ENCODE measurements at places on chromosomes 3 and 15.

DNA sequence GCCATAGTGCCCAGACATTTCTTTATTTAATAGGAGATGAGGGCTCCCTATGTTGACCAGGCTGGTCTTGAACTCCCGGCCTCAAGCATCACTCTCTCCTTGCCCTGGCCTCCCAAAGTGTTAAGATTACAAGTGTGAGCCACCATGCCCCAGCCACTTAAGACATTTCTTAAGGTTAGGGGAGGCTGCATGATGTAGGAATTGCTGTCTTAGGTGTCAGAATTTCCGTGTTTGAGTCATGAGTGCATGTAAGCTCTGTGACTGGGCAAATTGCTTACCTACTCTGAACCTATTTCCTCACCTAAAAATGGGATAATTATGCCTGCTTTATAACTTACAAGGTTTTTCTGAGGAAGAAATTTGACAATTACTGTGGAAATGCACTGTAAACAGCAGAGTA is 34.2 kb upstream of the SIAH2 start:
- no peak for DNase-seq

DNA sequence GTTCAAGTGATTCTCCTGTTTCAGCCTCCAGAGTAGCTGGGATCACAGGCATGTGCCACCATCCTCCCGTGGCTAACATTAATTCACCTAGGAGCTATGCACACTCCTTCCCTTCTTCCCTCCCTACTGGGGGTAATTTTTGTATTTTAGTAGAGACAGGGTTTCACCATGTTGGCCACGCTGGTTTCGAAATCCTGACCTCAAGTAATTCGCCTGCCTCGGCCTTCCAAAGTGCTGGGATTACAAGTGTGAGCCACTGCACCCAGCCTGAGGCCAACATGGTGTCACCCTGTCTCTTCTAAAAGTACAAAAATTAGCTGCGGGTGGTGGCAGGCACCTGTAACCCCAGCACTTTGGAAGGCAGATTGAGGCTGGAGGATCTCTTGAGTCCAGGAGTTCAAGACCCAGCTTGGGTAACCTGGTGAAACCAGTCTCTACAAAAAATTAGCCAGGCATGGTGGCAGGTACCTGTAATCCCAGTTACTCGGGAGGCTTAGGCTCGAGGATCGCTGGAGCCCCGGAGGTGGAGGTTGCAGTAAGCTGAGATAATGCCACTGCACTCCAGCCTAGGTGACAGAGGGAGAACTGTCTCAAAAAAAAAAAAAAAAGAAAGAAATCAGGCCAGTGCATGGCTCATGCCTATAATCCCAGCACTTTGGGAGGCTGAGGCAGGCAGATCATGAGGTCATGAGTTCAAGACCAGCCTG is 6.1 kb downstream of the RNU5B-1 start:
- DNase-seq = no peak

DNA sequence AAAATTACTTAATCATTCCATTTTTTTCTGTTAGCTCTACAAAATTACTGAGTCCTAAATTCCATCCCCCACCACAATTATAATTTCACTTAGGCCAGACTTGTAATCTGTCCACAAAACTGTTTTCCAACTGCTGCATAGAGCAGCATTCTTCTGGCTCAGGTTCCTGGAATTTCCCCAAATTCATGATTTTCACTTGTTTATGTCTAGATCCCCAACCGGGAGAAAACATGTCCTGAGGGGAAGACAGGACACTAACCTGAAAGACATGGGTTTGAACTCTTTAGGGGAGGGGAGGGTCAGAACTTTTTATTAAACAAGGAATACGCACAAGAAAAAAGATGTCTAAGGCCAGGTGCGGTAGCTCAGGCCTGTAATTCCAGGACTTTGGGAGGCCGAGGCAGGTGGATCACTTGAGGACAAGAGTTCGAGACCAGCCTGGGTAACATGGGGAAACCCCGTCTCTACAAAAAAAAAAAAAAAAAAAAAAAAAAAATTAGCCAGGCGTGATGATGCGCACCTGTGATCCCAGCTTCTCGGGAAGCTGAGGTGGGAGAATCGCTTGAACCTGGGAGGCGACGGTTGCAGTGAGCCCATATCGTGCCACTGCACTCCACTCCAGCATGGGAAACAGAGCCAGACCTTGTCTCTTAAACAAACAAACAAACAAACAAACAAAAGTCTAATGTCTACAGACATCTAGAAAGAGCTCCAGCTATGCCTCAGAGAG is 1.5 kb downstream of the ETFA start:
- no peak for DNase-seq

GRCh38 chr3:164397462-164397861 is 680.8 kb downstream of the SI start:
- DNase-seq = no peak

- no peak for DNase-seq
These were observed 11.6 kb upstream of the TSC22D2 start for GRCh38 chr3:150396491-150396890.

- DNase-seq = no peak
These were observed 59.4 kb downstream of the DAPK2 start for GRCh38 chr15:63986751-63987341.

DNA sequence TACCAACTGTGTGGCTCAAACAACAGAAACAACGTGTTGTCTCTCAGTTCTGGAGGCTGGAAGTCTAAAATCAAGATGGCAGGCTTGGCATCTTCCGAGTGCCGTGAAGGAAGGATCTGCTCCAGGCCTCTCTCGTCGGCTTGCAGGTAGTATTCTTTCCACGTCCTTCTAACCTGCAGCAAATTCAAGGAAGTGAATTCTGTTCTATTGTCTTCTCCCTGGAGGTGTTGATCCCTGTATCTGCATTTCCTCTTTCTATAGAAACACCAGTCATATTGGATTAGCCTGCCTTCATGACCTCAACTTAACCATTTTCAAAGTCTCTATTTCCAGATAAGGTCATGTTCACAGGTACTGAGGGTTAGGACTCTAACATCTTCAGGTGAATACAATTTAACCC is 512.1 kb downstream of the GABRG3 start:
- no peak for DNase-seq

GRCh38 chr15:62832231-62832630 is 210.3 kb upstream of the TPM1 start:
- DNase-seq = no peak

DNA sequence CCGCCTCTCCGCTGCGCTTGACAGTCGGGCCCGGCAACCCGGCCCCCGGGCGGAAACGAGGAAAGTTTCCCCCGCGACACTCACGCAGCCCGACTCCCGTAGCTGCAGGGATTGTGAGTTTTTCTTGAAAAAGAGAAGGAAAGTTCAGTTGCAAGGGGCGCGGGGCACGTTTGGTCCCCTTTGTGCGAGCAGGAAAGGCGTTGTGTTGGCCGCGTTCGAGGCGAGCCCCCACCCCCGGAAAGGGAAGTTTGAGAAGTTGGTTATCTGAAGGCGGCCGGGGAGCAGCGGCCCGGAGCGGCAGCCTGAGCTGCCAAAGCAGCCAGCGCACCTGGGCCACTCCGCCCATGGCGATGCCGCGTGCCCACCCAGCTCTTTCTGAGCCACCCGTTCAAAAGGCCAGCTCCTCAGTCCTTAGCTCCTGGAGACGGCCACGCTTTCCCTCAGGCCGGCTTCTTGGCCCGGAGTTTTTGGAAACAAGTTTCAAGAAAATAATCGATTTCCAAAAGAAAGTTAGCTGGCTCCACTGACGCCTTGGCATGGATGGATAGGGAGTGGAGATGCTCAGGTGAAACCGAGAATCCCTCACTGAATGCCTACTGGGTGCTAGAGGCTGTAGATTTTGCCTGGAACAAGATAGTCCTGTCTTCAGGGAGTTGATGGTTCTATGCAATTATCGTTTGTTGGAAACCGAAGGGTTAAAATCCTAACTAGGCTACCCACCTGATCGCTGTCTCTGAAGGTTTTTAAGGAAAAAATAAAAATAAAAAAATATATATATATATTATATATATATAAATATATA is 832 bp downstream of the TGFBR2 start:
- DNase-seq = peak; percentile 78

GRCh38 chr3:114456742-114457141 is 162.9 kb downstream of the TIGIT start:
- no peak for DNase-seq

DNA sequence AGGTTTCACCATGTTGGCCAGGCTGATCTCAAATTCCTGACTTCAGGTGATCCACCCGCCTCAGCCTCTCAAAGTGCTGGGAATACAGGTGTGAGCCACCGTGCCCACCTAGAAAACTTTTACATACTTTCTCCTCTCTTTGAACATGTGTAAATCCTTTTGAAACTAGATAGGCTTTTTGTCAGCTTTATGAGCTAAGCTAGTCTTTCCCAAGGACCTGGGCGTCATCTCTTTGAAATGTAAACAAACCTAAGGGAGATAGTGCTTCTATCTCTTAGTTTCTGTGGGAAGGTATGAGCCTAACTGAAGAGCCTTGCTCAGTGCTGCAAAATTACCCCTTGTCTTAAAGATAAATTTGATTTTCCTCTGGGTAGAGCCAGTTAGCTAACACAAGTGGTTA is 4.8 kb downstream of the CX3CR1 start:
- DNase-seq = no peak

- no peak for DNase-seq
These were observed 225.8 kb upstream of the ZNF717 start for GRCh38 chr3:76011121-76011520.

DNA sequence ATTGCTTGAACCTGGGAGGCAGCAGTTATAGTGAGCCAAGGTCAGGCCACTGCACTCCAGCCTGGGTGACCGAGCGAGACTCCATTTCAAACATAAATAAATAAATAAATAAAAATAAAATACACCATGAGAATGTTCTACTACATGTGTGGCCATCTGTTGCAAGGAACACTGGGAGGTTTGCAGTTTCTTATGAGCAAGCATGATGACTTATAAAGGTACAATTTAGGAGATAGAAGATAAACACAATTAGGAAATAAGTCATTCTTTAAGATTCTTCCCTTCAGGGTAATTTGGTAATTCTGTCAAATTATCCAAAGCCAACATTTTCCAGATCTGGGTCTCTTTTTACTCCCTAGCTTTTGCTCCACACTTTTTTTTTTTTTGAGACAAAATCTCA is 13.4 kb downstream of the HTR3C start:
- DNase-seq = no peak

DNA sequence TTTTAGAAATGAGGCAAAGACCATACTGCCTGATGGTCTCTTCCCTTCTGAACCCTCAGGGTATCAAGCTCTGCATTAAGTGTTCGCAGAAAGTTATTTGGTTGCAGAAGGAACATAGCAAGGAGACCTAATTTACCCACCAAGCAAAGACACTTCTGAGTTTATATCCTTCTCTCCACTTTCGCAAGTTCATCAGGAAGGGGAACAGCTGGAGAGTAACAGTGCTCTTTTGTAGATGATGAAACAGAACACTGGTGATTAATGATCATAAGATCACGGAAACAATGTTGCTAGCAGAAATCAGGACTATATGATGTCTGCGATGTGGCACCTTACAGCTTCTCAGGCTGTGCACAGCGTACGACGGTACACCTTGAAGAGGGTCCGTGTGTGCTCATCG is 62.1 kb downstream of the NCEH1 start:
- DNase-seq = no peak

GRCh38 chr15:96160269-96160668 is 170.2 kb upstream of the NR2F2 start:
- no peak for DNase-seq

DNA sequence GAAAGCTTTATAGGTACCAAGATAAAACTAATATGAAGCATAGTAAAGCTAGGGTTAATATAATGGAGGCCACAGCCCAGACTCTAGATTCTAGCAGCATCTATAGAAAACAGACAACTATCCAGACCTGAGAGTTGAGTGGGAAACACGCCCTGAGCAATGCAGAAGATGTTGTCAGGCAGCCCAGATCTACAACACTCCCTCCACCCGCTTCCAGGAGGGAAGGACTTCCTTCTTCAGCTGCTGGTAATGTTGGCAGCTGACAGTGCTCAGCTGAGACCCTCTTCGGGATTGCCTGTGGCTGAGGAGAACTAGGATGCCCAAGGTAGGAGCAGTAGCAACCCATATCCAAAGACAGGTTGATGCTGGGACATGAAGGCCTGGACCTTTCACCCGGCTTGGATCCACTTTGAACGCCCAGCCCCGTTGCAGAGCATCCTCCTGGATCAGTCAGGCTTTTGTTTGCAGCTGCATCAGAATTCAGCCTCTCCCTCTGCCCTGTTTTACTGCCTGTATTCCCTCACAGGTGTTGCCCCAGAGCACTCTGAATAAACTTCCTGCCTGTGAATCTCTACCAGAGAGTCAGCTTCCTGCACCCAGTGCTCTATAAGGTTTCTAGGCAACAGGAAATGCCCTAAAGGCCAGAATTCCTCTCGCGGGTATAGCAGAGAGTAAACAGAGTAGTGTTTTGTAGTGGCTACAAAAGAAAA is 174.7 kb upstream of the IL12A start:
- no peak for DNase-seq

- peak; percentile 66 for DNase-seq
These were observed 16.7 kb downstream of the SMAD3 start for GRCh38 chr15:67082007-67082536.

GRCh38 chr15:23566071-23566554 is 639 bp downstream of the MKRN3 start:
- DNase-seq = peak; percentile 33

DNA sequence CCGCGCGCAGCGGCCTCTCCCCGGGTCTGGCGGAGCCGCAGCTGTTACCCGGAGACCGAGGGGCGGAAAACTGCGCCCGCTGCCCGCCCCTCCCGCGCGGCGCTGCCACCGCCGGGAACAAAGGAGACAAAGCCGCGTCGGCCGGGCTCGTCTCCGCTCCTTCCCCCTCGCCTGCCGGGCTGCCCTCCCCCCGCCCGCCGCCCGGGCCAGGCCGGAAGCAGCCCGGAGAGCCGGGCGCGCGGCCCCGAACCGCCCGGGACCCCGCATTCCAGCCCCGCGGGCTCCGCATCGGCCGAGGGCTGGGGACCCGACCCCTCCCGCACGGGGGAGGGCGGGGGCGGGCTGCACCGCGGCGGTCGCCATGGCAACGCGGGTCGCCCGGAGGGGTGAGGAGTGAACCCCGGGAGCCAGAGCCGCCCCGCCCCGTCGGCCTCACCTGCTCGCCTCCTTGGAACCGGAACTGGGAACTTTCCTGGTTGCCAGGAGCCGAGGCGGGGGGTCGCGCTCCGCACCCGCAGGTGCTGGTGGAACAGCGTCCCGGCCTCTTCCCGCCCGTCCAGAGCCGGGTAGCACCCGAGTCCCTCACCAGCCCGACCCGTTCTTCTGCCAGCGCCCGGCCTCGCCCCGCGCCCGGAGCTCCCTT is 448 bp downstream of the PLXNB1 start:
- peak; percentile 53 for DNase-seq

- no peak for DNase-seq
These were observed 5.5 kb upstream of the TPRG1 start for GRCh38 chr3:189166321-189166720.

GRCh38 chr3:32401556-32402081 is 10.0 kb downstream of the CMTM7 start:
- DNase-seq = peak; percentile 82
